ENCODE measurements at places on chromosomes 13 and 19.

GRCh38 chr19:40803857-40804782, 5.1 kb downstream of the EGLN2 start:
- DNase-seq = no peak

DNA sequence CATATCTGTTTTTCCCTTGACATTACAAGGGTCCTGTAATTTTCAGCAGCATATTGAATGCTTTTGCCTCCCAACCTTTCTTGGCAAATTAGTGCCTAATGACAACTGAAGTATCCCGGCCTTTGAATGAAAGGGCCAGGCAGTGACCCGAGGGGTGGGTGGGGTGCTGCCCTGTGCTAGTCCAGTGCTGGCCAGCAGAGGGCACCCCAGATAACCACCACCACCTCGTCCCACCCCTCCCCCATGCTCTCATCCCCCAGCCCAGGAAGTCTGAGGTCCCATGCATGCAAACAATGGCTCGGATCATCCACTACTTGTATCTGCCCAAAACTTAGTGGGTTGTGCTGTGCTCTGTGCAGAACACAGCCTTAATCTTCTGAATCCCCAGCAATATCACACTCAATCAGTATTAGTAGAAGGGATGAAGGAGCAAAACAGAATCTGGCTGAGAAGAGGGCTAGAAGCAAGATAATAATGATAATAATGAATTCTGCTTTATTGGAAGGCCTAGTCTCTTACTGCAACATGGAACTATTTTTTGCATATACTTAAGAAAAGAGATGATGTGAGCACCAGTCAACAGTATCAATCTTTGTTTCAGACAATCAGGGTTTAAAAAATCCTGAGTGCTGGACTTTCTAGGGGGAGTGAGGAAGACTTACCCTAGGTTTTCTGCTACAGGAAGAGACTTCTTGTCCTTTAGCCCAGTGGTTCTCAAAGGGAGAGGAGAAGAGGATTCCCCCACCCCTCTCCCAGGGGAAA, 3.8 kb downstream of the ATP12A start:
- DNase-seq = no peak

GRCh38 chr13:40776681-40777165, 5.7 kb upstream of the MRPS31 start:
- no peak for DNase-seq

GRCh38 chr19:4636151-4636717, 3.1 kb upstream of the TNFAIP8L1 start:
- DNase-seq = no peak

GRCh38 chr19:52138278-52138982, 1.3 kb downstream of the ZNF616 start:
- DNase-seq = peak; percentile 49

GRCh38 chr13:97798836-97799235, 154.6 kb upstream of the IPO5 start:
- DNase-seq = peak; percentile 30

DNA sequence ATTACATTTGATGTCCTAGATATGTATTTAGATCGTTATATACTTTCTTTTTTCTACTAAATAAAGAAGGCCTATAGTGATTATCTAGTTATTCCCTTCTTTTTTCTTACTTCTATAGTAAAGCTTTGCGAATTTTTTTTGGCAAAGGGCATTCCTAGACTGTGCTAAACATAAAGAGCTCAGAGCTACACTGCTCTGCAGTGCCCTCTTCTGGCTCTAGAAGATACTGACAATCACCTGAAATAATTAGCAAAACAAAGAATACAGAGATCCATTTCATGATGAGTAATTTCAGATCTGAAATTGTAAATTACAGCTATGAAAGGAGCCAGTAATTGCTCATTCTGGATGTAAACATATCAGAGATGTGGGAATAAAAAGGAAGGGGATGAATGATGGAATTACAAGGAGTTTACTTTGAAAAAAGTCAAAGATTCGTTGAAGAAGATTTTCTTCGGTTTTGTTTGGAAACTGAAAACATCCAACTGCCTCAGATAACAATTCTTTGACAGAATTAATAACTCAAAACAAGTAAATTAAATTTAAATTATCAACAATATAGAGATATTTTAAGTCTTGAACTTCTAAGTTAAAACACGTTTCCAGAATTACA, 288.5 kb downstream of the NALCN start:
- no peak for DNase-seq

- no peak for DNase-seq
Observed at GRCh38 chr13:50284540-50284939, 269.3 kb downstream of the KCNRG start.

GRCh38 chr19:1234955-1235380, 2.8 kb downstream of the CBARP start:
- no peak for DNase-seq

- no peak for DNase-seq
Observed at GRCh38 chr19:56124578-56124977, 3.5 kb upstream of the ZNF787 start.

- DNase-seq = no peak
Observed at GRCh38 chr19:51456541-51457290, 1.5 kb downstream of the SIGLEC8 start.

DNA sequence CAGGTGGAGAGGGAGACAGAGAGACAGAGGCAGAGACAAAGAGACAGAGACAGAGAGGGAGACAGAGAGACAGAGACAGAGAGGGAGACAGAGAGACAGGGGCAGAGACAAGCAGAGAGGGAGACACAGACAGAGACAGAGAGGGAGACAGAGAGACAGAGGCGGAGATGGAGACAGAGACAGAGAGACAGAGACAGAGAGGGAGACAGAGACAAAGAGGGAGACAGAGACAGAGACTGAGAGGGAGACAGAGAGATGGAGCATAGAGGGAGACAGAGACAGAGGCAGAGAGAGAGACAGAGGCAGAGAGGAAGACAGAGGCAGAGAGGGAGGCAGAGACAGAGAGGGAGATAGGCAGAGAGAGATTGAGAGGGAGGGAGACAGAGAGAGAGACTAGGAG, 29.3 kb downstream of the SBNO2 start:
- no peak for DNase-seq

GRCh38 chr19:33752018-33752800, 44.5 kb upstream of the KCTD15 start:
- DNase-seq = no peak

DNA sequence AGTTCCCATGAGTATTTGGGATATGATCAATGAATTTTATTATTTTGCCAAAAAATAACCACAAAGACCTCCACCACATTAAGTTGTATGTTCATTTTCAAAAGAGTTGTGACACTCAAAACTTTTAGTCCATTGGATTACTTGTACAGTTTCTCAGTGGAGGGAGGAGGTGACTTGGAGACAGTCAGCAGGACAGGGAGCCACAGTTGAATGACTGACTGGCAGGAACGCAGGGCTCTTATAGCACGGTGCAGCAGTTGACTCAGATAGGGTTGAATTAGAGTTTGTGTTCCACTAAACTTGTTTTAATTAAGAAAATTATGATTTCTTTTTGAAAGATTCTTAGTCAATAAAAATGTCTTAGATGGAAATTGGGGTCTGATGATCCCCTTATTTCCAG, 42.5 kb downstream of the TNFRSF19 start:
- DNase-seq = no peak

DNA sequence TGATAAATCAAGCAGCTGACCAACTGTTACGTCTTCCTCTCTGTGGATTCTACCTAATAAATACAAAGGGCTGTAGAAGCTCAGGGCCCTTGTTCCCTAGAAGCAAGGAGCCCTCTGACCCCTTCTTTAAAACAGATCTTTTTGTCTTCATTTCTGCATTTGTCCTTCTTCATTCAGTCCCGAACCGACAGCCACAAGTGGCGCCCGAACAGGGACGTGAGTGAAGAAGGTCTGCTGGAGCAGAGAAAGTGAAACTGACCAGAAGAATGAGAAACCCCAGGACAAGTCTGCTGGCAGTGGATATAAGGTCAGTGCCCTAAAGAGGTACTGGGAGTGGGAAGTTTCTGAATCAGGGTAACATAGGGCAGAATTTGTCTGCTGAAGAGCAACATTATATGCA, 13.1 kb downstream of the ZNF773 start:
- DNase-seq = no peak

GRCh38 chr13:40145139-40145538, 489.7 kb downstream of the COG6 start:
- no peak for DNase-seq

DNA sequence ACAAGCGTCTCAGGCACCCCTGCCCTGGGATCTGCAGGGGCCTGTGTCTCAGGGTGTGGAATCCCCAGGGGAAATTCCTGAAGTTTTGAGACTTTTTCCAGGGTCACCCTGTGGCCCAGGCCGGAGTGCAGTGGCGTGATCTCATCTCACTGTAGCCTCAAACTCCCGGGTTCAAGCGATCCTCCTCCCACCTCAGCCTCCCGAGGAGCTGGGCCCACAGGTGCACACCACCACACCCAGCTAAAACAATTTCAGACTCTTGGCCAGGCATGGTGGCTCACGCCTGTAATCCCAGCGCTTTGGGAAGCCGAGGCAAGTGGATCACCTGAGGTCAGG, 4.0 kb downstream of the CAPN12 start:
- DNase-seq = no peak

- no peak for DNase-seq
Observed at GRCh38 chr19:42114412-42114811, 17.8 kb downstream of the POU2F2 start.

DNA sequence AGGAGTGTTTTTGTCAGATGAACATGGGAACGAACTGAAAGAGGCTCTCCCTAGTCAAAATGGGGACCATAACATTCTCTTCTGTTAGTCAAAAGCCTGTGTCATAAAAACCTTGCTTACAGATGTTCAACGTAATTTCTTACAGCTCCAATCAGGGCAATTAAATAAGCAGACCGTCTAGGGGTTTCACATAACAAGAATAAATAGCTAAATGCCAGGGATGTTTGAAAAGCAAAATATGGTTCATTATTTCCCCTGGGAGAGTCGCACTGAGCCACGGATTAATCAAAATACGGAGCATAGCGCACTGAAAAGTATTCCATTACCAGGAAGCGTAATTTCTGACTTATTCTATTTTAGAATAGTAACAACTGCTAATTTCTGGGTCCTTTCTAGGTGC, 63.7 kb upstream of the MRI1 start:
- no peak for DNase-seq

- DNase-seq = no peak
Observed at GRCh38 chr13:44234566-44234965, 139.1 kb upstream of the SERP2 start.

DNA sequence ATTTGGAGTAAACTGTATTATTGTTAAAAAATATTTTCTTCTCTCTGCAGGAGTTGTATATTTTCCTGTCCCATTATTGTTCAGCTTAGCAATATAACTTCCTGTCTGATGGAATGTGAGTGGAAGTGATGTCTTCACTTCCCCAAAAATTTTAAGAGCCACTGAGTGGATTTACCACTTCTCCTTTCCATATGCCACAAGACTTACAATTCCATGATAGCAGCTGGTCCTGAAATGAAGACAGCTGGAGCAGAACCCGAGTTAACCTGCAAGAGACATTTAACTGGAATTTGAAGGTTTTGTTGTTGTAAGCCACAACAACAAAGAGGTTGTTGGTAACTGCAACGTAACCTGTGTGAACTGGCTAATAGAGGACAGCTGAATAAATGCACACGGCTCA, 23.4 kb upstream of the TBC1D4 start:
- DNase-seq = no peak

DNA sequence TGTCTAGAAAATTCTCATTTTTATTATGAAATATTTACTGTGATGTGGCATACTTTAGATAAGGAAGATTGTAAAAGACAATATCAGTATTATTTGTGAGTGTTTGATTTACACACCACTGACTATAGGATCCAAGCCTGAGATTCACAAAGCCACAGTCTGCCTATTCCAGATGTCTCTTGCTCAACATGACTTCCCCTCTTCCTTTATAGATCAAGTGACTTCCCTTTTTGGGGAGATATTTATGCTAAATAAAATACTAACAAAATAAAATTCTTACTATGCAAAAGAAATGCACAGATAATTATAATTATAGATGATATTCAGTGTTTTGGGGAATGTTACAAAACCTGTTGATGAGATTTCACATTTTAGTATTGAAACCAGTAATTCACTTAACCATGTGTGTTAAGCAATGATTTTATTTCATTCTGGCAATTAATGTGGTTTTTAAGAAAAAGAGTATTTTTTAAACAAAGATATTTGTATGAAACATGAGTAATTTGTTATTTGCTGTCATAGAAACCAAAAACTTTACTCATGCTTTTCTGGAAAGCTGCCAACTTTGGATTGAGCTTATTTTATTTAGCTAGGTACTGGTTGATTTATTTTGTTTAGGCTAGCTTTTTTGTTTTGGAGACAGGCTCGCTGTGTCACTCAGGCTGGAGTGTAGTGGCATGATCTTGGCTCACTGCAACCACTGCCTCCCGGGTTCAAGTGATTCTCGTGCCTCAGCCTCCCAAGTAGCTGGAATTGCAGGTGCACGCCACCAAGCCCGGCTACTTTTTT, 13.7 kb upstream of the GPR183 start:
- DNase-seq = no peak

- DNase-seq = no peak
Observed at GRCh38 chr13:75357576-75358289, 124.2 kb downstream of the TBC1D4 start.

- DNase-seq = no peak
Observed at GRCh38 chr19:36100476-36100875, 10.5 kb upstream of the OVOL3 start.

DNA sequence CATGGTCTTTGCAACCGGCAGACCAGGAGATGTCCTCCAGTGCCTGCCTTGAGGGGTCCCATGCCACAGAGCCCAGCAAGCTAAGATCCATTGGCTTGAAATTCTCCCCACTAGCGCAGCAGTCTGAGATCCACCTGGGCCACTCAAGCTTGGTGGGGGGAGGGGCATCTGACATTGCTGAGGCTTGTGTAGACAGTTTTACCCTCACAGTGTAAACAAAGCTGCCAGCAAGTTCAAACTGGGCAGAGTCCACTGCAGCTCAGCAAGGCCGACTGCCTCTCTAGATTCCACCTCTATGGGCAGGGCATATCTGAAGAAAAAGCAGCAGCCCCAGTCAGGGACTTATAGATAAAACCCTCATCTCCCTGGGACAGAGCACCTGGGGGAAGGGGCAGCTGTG, 32.0 kb upstream of the ITM2B start:
- DNase-seq = no peak

GRCh38 chr13:99984461-99985240, 3.1 kb downstream of the ZIC2 start:
- no peak for DNase-seq

DNA sequence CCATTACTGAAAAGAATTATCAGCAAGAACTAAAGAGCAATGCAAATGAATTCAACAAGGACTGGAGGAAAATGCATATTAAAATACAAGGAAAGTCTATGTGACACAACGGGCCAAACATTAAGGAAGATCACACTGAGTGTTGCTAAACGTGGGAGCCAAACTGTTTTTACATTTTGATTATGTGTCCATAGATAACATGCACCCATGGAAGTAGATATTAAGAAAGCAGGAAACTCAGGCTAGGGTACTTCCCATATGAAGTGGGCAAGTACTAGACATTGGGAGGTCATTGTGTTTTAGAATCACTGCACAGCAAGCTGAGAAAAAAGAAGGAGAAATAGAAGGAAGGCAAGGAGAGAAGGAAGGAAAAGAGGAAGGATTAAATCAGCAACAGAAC, 161.8 kb downstream of the KCTD12 start:
- DNase-seq = no peak

GRCh38 chr19:56751078-56751489, 79.5 kb upstream of the ZNF835 start:
- peak; percentile 17 for DNase-seq

All from right renal cortex interstitium (tissue), 3 donors.